ENCODE measurements at places on chromosomes 5 and 9.

DNA sequence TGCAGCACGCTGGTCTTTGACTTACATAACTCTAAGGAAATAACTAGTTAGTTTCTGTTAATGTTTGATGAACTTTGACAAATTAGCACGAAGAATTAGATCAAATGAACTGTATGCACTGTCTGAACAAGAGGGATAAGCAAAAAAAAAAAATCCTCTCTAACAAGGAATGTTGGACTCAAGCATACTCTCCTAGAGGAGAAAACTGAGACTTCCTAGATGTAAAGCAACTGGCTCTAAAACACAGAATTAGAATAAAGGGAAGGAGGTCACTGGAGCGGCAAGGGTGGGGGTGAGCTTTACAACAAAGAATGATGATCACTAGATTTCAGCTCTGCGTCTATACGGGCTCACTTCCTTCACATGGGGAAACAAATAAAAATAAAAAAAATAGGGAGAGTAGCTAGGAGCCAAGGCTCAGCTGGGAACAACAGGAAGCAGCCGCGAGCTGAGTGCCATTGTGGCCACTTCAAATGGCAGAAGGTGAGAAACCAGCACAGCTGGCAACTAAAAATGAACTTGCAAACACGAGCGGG, 48.7 kb upstream of the CEMIP2 start:
- no peak for DNase-seq

GRCh38 chr9:132150256-132150655, 11.6 kb upstream of the NTNG2 start:
- no peak for DNase-seq

GRCh38 chr9:129202613-129203555, 24.8 kb upstream of the IER5L start:
- no peak for DNase-seq

DNA sequence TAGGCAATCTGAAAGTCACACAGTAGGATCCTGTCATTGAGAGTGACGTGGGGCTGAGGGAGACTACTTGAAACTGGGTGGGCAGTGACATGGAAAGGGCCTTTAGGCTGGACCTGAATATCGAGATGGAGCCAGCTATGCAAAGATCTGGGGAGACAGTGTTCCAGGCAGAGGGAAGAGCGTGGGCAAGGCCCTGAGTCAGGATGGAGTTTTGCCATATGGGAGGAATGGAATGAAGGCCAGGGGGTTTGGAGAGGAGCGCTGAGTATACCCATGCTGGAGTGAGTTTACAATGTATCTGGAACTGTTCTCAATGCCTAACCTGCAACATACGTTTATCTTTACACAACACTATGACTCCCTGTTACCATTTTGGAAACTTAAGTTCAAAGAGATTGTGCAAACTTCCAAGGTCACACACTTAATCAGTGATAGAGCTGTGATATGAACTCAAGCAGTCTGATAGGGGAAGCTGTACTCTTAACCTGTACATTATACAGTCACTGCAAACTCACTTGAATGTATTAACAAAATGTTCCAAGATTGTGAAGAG, 33.5 kb downstream of the INSYN2B start:
- DNase-seq, result no peak

DNA sequence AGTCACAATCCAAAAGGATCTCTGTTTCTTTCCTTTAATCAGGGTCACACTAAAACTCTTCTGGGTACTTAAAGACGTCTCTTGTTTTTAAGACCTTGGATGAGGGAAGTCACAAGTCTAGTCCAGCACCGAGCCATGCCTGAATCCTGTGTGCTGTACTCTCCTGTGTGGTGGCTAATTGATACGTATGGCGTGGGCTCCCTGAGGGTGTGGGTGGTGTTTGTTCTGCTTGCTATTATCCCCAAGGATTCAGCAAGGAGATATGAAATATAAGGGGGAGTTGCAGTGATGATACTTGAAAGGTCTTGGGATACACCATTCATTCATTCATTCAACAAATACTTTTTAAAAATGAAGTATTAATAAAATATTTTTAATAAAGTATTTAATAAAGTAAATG, 128.3 kb downstream of the ARHGEF28 start:
- DNase-seq, result no peak

GRCh38 chr5:161095953-161096352, 243.9 kb upstream of the ATP10B start:
- no peak for DNase-seq

DNA sequence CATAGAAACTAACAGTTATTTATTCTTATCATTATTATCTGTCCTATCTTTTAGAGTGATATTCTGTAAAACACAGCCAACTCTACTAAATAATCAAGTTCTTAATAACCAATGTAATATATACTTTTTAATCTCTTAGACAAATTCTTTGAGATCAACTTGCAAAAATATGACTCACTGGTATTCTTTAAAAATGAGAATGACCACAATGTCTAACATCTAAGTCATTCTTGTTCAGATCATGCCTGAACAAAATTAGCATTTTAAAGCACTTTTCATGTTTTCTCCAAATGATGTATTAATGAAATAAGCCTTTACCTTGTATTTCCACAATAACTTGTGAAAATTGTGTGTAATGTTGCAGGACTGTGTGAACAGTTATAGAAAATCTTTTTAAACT, 356.9 kb upstream of the RGMB start:
- no peak for DNase-seq

DNA sequence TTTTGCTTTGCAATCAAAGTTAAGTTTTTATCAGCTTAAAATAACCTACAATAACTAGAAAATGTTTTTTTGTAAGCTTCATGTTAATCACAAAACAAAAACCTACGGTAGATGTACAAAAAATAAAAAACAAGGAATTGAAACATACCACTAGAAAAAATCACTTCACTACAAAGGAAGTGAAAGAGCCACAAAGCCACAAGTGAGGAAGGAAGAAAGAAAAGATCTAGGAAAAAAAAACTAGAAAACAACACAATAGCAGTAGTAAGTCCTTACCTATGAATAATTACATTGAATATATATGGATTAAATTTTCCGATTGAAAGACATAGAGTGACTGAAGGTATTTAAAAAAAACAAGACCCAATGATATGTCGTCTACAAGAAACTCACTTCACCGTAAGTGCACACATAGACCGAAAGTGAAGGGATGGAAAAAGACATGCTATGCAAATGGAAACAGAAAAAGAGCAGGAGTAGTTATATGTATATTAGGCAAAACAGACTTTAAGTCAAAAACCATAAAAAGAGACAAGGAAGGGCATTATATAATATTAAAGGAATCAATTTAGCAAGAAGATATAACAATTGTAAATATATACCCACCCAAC, 13.4 kb upstream of the ZDHHC21 start:
- no peak for DNase-seq

- no peak for DNase-seq
Observed at GRCh38 chr5:134541736-134542376, 16.4 kb downstream of the JADE2 start.

DNA sequence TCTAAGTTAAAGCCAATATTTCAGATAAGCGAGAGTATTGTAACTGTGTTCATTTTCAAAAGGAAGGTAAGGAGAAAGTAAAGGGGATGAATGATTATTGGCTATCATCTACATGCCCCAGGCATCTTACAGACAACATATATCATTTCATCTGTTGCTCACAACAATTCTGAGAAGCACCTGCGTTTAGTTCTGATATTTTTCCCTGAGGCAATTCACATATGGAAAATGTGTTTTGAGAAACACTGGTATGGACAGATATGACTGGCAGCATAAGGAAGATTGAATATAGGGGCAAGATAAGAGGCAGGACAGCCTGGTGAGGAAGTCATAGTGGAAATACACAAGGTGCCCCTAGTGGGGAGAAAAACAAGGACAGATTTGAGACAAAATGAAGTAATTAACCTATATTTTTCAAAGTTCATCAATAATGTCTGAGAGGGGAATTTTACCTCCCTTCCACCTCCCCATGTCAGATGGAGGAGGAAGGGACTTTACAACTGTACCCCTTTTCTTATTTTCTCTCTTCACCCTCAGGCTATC, 87.7 kb upstream of the TRIM32 start:
- no peak for DNase-seq

GRCh38 chr9:138103849-138104206, 226.2 kb downstream of the CACNA1B start:
- DNase-seq, result no peak

GRCh38 chr5:16888694-16889124, 47.4 kb downstream of the MYO10 start:
- no peak for DNase-seq
